ENCODE measurements at places on chromosomes 1 and 21.
A peak's percentile ranks its signal among the peaks of the same experiment; 100 is the strongest.

DNA sequence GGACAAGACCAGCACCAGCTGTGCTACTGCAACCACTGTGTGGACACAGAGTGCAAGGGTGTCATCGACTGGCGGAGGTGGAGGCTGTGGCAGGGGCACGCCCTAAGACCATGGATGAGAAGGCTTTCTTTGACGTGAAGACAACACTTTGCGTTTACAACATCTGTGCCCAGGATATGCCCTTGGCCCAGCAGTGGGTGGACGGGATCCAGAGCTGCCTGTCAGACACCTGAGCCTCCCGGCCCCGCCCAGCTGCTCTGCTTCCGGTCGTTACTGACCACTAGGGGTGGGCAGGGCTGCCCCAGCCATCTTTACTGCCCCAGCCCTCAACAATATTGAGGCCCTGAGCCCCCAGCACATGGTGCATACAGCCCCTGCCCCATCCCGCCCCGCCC is 21.4 kb upstream of the NPPB start:
- DNase-seq, result no peak

DNA sequence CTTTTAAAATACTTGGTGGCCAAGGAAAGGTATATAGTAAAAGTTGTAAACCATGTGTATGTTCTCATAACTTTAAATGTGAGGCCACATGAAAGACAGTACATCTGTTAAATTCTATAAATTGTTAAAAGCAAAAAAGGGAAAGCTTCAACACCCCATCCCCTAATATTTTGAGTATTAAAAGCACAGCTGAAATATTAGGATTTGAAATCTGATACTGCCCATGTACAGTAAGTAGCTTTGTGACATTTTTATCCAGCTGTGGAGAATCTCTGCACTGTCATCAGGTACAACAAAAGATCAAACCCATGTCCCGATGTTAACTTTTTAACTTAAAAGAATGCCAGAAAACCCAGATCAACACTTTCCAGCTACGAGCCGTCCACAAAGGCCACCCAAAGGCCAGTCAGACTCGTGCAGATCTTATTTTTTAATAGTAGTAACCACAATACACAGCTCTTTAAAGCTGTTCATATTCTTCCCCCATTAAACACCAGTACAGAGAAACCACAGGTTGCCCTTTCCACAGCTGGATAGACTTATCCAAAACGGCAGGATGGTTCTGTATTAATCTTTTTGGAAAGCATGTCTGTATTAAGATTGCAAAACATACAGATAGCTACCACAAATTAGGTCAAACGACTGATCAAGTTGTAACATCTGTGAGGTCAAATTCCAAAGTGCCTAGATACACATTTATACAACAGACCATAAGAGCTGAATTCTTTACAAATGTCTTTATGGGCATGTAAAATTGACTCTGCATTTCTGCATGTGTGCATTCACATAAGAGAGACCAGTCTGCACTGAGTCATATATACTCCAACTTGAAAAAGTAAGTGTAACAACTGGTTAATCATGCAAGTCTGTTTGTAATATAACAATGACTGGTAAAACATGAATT is 5.2 kb downstream of the IRF2BP2 start:
- DNase-seq, result peak; percentile 47

GRCh38 chr1:119367432-119368124 is 1.0 kb upstream of the HAO2 start:
- DNase-seq, result peak; percentile 9

DNA sequence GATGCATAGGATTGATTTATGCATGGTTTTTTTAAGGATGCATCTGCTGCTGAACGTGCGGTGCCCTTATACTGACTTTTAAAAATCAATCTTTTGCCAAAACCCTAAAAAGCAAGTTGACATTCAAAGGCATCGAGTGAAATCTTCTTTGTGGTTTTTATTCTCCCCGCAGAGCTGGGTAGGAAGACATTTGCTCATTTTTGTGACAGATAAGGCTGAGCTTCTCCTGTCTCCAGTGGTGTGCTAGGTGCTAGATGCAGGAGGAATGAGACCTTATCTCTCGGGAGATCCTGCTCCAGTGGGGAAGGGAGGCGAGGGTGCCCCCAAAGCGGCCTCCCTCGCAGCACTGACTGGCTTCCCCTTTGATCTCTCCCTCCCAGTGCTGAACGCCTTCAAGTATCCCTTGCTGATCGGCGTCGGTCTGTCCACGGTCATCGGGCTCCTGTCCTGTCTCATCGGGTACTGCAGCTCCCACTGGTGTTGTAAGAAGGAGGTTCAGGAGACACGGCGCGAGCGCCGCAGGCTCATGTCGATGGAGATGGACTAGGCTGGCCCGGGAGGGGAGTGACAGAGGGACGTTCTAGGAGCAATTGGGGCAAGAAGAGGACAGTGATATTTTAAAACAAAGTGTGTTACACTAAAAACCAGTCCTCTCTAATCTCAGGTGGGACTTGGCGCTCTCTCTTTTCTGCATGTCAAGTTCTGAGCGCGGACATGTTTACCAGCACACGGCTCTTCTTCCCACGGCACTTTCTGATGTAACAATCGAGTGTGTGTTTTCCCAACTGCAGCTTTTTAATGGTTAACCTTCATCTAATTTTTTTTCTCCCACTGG is 14.9 kb upstream of the CD101 start:
- no peak for DNase-seq

DNA sequence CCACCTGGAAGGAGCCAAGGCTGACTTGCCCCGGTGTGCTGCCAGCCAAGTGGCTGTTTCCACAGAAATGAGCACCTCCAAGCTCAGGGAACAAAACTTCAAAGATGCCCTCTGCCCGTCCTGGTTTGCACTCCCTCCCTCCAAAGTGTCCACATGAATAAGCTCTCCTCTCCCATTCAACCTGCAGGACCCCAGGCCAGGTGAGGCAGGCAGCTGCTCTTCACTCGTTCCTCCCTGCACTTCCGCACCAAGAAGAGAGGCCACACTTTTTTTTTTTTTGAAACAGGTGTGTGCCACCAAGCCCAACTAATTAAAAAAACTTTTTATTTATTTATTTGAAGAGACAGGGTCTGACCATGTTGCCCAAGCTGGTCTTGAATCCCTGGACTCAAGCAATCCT is 18.5 kb upstream of the CLIC4 start:
- DNase-seq, result no peak

- DNase-seq, result no peak
Observed at GRCh38 chr1:104136621-104137020, 386.9 kb downstream of the AMY1C start.

GRCh38 chr1:189429610-189430009 is 1048.1 kb downstream of the BRINP3 start:
- DNase-seq, result peak; percentile 46

DNA sequence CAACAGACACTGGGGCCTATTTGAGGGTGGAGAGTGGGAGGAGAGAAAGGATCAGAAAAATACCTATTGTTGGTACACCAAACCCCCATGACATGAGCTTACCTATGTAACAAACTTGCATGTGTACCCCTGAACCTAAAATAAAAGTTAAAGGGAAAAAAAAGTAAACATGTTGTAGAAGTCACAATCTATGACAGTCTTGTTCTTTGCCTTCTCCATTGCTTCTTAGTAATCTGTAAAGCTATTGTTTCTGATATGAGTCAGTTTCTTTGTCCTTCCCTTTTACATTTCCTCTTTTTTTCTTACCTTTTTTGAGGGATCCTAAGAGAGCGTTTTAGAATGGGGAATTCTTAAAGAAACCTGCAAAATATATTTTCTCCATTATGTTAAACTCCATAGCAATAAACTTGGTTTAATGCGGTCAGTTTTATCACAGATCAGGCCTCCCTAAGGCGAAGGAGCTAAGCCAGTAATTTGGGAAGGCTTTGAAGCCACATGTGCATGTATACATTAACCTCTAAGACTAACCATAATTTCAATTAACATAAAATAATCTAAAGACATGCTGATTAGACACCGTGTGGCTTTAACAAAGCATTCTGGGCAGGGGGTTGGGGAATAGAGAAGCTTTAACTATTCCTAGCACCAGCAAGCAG is 77.8 kb upstream of the C1orf105 start:
- DNase-seq, result no peak

DNA sequence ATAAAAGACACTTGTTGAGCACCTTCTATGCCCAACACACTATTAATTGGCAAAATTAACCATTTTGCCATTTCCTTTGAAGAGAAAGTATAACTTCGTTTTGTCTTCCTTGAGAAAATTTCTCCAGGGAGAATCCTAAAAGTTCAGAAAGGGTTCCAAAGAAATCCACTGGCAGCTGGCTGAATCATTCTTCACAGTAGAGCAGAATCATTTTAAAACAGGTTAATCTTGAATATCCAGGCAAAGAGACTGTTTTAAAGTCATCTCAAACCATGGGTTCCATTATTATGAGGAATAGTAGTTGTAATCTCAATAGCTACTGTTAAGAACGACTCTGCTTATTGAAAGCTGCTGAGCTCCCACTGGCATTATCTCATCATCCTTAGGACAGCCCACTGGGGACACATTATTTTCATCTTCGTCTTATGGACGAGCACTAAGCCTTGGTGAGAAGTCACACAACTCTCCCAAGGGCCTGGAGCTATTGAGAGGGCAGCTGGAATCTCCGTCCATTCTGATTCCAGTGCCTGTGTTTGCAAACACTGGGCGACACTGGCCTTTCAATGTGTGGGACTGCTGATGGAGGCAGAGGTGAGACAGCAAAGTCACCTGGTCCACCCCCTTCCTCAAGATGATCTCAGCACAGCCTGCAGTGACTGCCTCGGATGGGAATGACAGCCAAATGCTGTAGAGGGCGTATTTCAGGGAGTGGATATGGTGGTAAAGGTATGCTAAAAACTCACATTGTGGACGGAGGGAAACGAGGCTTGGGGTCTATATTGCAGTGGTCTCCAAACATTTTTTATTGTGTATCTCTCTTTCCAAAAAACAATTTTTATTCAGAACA is 15.3 kb upstream of the PGBD5 start:
- DNase-seq, result no peak

GRCh38 chr1:80462006-80462405 is 1338.7 kb upstream of the ADGRL2 start:
- no peak for DNase-seq

- DNase-seq, result no peak
Observed at GRCh38 chr1:164712131-164713036, 153.4 kb downstream of the PBX1 start.

DNA sequence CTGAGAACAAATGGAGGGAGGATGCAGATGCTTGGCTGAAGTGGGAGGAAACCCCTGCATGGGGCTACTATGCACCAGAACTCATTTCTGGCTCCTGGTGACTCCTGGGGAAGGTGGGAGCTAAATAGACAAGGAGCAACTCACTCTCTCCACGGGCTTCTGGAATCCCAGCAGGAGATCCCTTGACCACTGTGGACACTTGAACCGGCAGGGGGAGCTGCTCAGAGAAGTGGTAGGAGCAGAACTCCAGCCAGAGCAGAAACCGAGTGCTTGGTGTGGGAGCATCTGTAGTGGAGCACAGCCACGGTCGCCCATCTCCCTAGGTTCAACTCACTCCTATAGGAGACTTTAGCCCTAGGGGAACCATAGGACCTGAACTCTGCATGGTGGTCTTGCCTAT is 205.6 kb upstream of the GJB5 start:
- DNase-seq, result no peak

GRCh38 chr1:167635156-167635648 is 5.2 kb downstream of the RCSD1 start:
- DNase-seq, result no peak

DNA sequence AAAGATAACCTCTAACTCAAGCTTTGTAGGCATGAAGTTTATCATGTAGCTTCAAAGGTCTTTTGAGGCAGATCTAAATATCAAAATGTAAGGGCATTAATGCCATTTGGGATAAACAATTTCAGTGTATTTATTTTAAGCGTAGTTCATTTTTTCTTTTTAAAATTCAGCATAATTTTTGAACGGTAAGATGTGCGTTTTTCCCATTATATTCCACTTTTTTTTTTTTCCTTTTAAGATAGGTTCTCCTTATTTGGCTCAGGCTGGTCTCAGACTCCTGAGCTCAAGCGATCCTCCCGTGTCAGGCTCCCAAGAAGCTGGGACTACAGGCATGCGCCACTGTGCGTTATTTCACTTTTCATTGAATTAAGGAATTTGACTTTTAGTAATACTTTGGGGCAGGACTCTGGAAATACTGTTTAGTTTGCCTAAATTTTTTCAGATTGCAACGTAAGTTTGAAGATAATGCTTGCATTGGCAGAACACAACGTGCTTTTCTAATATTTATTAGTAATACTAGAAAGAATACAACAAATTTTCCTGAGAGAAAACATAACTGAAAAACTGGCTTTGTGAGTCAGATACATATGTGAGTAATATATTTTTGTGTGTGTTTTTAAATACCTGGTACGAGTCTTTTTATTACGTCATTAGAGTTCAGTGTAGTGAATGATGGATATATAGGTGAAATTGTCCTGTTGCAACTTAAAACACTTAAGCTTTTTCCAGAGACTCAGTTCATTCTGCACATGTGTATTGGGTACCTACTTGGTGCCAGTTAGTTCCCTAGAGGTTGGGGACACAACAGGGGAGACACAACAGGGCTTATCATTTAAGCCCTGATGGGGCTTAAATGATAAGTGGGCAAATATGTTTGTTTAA is 2.2 kb downstream of the RALGPS2 start:
- DNase-seq, result peak; percentile 27

DNA sequence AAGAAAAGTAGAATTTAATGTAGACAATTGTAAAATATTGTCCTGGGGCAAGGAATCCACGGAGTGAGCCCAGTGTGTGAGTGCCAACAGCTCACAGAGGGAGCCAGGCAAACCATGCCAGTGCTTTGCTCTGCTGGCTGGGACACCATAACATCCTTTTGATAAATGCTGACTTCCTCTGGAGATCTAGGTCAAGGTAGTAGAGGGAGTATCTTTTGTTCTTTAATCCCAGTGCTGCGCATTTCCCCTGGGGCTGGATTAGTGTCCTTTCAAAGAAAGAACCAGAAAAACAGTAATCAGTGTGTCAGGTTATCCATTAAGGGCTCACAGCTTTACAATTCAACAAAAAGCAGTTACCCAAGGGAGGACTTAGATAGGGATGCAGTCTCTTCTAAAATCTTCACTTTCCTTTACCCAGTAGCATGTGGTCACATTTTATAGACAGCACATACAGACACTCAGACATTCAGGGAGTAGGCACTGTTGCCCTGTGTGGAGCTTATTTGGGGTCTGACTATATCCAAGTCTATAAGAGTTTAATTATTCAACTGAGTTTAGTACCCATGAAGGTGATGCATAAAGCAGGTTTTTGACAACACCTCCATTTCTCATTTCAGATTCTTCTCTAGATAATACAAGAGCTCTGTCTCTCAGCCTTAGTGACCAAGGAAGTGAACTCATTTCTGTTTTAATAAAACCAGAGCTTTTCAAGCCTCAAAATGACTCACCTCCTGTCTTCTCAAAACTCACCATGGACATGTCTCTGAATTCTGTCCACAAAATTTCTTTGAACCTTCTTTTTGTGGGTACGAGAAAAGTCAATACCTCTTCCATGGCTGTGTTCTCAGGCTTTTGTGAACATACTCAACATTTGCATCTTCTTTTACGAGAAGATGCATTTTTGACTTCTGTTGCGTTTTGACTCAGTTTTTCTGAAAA is 215.3 kb downstream of the BRINP2 start:
- no peak for DNase-seq

DNA sequence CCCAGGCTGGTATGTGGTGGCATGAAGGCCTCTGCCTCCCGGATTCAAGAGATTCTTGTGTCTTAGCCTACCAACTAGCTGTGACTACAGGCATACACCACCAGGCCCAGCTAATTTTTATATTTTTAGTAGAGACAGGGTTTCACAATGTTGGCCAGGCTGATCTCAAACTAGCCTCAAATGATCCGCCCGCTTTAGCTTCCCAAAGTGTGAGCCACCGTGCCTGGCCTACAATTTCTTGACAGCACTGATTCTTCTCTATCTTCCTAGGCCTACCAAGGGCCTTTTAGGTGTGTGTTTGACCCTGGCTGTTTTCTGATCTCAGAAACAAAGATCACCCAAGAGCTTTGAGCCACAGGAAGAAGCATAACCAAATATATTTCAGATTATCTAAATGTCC is 540.8 kb upstream of the ADAMTS5 start:
- DNase-seq, result no peak
